ENCODE measurements at places on chromosomes 1 and 21.

DNA sequence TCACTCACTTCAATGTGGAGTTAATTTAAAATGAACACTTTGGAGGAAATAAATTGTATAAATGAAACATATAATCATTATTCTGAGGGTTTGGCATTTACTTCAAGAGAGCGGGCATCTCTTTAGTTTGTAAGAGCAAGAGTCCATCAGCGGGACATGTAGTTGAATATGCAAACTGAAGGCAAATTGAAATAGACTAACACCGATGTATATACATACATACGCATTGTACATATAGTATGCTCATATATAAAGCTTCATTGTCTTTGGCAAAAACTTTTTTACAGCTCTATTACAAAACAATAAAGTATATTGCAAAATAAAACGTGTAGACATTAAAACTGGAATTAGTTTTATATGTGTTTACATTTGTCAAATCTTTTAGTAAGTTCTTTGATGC lies 328.9 kb downstream of the LTN1 start:
- DNase-seq: no peak

DNA sequence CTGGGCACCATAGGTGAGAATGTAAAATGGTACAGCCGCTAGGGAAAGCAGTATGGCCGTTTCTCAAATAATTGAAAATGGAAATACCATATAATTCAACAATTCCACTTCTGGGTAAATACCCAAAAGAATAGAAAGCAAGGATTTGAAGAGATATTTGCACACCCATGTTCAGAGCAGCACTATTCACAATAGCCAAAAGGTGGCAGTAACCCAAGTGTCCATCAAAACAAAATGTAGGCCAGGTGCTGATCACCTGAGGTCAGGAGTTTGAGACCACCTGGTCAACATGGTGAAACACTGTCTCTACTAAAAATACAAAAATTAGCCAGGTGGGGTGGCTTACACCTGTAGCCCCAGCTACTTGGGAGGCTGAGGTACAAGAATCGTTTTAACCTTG lies 62.1 kb downstream of the OLIG1 start:
- no peak for DNase-seq

GRCh38 chr1:44681905-44682882 lies 7.7 kb downstream of the ARMH1 start:
- DNase-seq: no peak

DNA sequence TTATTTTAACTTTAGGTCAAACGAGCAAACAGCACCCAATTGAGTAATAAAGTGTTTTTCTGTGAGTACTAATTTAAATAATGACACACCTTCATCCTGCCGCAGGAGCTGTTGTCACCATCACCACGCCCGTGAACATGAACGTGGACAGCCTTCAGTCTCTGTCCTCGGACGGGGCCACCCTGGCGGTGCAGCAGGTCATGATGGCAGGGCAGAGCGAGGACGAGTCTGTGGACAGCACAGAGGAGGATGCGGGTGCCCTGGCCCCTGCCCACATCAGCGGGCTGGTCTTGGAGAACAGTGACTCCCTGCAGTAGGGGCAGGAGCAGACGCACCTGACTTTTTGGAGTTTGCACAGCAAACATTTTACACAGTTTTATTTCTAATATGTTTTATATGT lies 45.9 kb downstream of the CBS start:
- DNase-seq: no peak

DNA sequence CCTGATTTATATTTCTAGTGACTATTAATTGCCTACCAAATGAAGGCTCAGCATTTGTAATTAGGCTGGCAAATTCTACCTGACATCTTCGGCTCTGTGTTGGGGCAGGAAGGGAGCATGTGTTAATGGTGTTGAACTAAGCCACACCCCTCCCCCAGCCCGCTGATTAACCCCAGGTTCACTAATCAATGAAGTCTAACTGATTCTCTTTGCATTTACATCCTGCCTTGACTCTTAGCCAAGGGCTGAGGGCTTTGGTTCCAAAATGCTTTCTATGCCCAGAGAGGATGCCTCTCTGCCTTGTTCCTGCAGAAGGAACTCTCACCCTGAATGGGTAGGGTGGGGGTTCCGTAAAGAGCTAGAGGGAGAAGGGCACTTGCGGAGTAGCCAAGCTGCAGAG lies 393.1 kb downstream of the CAMTA1 start:
- DNase-seq: no peak

GRCh38 chr21:43703035-43703880 lies 15.7 kb upstream of the PDXK start:
- no peak for DNase-seq

- DNase-seq: no peak
Measured at GRCh38 chr1:155005076-155006011, 2.7 kb downstream of the ZBTB7B start.

GRCh38 chr1:108521990-108522393 lies 37.9 kb upstream of the EEIG2 start:
- DNase-seq: no peak

GRCh38 chr1:200366577-200367253 lies 43.1 kb downstream of the ZNF281 start:
- no peak for DNase-seq

GRCh38 chr1:234954613-234955012 lies 174.0 kb downstream of the TOMM20 start:
- no peak for DNase-seq
